ENCODE measurements at places on chromosomes 2 and 18.

- peak; percentile 93 for DNase-seq
These were observed 112.3 kb downstream of the MEP1B start for GRCh38 chr18:32301976-32302743.

DNA sequence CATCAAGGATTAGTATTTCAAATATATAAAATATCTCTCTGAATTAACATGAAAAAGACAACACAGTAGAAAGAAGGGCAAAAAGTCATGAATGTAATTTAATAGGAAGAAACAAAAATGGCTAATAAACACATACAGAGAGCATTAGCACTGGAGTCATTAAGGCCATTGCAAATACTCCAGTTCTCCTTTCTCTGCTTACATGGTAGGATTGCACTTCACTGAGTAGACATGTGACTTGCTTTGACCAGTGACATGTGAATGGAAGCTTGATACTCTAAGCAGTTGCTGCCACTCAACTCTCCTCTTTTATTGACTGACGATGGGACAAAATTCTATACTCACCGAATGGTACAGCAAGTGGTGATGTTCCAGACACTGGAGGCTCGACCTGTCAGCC lies 153.9 kb upstream of the LGALSL start:
- no peak for DNase-seq

GRCh38 chr2:38697116-38697840 lies 31.4 kb downstream of the GALM start:
- DNase-seq = no peak

DNA sequence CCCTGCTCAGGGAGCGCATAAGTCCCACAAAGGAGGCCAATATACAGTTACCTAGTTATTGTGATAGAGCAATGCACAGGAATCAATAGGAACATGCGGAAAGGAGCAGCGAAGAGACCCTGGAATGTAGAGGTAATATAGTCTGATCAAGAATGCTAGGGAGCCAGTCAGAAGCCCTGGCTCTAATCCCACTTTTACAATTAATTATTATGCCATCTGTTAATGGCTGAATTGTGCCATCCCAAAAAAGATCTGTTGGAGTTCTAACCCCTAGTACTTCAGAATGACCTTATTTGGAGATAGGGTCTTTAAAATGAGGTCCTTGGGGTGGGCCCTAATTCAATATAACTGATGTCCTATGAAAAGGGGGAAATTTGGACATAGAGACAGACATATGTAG lies 7.7 kb upstream of the SPATS2L start:
- no peak for DNase-seq

GRCh38 chr2:160332318-160332717 lies 132.2 kb upstream of the ITGB6 start:
- DNase-seq = peak; percentile 24

DNA sequence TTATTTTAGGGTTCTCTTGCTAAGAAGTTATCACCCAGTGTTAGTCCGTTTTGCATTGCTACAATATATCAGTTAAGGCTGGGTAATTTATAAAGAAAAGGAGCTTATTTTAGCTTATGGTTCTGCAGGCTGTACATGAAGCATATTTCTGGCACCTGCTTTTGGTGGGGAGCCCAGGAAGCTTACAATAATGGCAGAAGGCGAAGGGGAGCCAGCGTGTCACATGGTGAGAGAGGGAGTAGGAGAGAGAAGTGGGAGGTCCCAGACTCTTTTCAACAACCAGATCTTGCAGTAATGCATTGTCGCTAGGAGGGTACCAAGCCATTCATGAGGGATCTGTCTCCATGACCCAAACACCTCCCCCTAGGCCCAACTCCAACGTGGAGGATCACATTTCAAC lies 688.8 kb upstream of the PIK3C3 start:
- DNase-seq = no peak

DNA sequence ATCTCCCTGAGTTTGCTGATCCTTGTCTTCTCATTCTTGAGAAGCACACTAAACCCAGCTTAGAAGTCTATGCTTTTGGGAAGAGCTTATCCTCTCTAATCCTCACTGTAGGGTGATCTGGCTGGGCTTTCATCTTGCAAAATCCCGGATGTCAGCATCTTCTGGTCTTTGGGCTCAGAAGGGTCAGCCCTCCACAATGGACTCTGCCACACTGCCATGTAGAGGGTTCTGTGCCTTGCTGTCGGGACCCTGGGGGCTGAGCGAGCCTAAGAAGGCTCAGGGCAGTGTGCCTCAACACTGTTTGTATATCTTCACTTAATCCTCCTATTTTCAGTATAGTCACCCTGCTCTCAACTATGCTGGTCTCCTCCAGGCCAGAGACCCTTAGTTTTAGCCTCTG lies 102.3 kb downstream of the TGIF1 start:
- DNase-seq = no peak

GRCh38 chr2:9401646-9402371 lies 21.5 kb downstream of the ITGB1BP1 start:
- DNase-seq = no peak

Measured in astrocyte (in vitro differentiated cells and primary cell).